ENCODE measurements at places on chromosomes 6 and 20.
A peak's percentile ranks its signal among the peaks of the same experiment; 100 is the strongest.

DNA sequence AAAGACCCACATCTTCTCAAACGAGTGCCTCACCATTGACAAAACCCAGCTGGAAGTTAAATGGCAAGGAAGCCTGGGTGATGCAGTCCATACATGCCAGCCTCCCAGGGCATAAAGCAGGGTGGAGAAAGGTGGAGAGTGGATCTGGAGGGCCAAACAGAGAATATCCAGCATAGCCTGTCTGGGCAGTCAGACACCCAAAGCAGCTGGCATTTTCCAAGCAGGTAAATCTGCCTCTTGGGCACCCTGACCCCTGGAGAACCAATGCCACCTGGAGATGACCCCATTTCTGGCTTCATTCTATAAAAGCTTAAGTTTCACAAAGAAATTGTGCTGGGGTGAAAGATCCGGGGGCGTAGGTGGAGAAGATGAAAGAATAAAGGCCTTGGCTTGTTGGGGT lies 5.1 kb upstream of the SRPK1 start:
- no peak for DNase-seq

GRCh38 chr6:95120984-95121383 lies 456.4 kb upstream of the MANEA start:
- DNase-seq: no peak

DNA sequence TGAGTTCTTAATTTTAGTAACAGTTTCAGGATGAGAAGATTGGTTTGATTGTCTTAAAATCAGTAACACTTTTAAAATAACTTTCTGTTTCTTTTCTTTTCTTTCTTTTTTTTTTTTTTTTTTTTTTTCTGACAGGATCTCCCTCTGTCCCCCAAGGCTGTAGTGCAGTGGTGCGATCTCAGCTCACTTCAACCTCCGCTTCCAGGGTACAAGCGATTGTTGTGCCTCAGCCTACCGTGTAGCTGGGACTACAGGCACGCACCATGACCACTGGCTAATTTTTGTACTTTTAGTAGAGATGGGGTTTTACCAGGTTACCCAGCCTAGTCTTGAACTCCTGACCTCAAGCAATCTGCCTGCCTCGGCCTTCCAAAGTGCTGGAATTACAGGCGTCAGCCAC lies 33.7 kb upstream of the KCNQ5 start:
- no peak for DNase-seq

DNA sequence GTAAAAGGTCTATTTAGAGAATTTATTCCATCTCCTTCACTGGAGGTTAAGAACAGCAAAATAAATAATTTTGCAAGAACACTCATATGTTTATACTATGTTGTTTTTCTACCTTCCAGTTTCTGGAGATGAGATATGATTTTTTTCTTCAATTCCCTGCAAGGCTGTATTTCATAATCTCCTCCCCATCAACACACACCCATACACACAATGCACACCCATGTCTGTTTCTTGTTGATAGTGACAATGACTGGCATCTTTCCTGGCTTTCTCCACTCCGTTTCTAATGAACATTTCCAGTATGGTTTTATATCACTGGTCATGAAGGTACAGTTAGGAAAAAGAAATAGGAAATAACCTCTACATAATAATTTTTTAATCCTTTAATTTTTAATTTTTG lies 202.1 kb downstream of the ARHGAP18 start:
- DNase-seq: peak; percentile 55

DNA sequence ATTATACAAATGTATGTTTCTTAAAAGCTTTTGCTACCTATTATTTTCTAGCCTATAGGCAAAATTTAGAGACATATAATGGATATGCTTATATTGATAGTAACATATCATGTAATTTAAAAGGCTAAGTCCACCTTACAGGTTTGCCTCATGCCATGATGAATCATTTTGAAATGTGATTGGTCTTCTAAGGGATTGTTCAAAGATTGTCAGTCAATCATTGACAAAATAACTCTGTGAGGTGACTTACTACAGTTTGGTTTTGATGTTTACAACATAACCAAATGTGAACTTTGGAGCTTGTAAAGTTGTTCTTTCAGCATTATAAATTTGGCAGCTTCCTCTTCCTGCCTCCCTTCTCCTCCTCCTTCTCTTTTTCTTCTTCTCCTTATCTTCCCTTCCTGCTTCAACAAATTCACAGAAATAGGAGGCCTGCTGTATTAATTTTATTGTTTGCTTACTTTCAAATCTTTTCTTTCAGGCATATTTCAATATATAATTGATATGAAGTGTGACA lies 39.7 kb upstream of the ZFP64 start:
- no peak for DNase-seq
